ENCODE measurements at places on chromosomes 3 and 15. TPM values are rescaled to one million over a fixed set of nuclear protein-coding genes. Genes with fewer than 3 reads are reported as not detected.

- no peaks in the 10 kb centered on the region for H3K27me3 ChIP-seq
- H3K36me3 ChIP-seq: peaks cover 23% of the 10 kb centered on the region
- no peak for DNase-seq
- no peak overlapping the region for H3K27ac ChIP-seq
- peaks cover 13% of the 10 kb centered on the region for H3K4me1 ChIP-seq
- H3K4me3 ChIP-seq: no peak overlapping the region
Observed at GRCh38 chr3:149523512-149524299, 49.2 kb downstream of the TM4SF4 start.

DNA sequence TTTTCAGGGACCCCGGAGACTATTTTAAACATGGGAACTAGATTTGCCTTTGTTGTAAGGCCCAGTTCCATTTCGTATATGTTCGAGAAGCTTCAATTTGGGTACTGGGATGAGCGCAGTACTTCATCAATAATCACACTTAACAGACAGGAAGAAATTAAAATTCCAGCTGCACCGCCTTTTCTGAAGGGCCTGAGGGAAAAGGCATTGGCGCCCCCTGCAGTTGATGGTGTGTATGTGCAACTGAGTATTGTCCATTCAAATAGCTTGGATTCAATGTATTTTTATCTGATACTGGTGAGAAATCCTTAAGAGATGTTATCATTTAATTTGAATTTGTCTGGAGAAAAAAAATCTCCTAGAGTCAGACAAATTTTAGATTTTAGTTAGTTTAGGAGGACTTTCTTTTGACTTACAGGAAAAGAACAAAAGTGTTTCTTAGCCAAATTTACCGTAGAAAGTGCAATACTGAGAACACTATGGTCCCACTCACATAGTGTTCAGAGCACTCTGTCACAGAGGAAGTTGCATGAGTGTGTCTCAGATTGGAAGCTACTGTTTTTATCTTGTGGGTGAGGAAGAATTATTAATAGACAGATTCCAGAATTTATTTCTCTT lies 5.4 kb upstream of the ALDH1A2 start:
- H3K36me3 ChIP-seq: no peaks in the 10 kb centered on the region
- H3K27ac ChIP-seq: no peak overlapping the region
- peaks cover 9% of the 10 kb centered on the region for H3K4me1 ChIP-seq

- no peak for DNase-seq
- peaks cover 3% of the 10 kb centered on the region for H3K36me3 ChIP-seq
- no peaks in the 10 kb centered on the region for H3K27me3 ChIP-seq
- no peak overlapping the region for H3K4me3 ChIP-seq
- no peak overlapping the region for H3K27ac ChIP-seq
Observed at GRCh38 chr3:121852256-121852655, 17.2 kb downstream of the EAF2 start.

GRCh38 chr3:127461286-127461910 lies 129.1 kb downstream of the TPRA1 start:
- H3K4me3 ChIP-seq: no peak overlapping the region
- H3K27me3 ChIP-seq: peaks cover 2% of the 10 kb centered on the region
- DNase-seq: no peak
- H3K27ac ChIP-seq: no peak overlapping the region
- H3K36me3 ChIP-seq: no peaks in the 10 kb centered on the region

DNA sequence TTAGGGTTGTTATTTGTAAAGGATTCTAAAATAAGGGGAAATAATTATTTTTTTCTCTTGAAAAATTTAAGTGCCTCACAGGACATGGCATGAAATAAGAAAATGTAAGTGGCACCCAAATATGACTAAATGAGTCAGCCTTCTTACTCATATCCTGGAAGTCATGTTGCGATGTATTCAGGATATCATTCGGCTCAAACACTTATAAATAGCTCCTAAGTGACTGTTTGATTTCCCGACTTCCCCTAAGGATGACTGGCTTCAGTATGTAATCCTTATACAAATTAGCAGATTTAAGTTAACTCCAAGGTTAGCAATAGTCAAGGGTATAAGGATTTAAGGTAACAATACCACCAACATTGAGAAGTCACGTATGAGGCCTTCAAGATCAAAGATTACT lies 57.3 kb upstream of the OSTN start:
- no peaks in the 10 kb centered on the region for H3K36me3 ChIP-seq
- no peaks in the 10 kb centered on the region for H3K27me3 ChIP-seq
- no peak overlapping the region for H3K27ac ChIP-seq
- DNase-seq: no peak
- H3K4me3 ChIP-seq: no peak overlapping the region
- no peaks in the 10 kb centered on the region for H3K4me1 ChIP-seq

GRCh38 chr3:44033123-44033522 lies 208.6 kb upstream of the TOPAZ1 start:
- no peaks in the 10 kb centered on the region for H3K4me1 ChIP-seq
- H3K27ac ChIP-seq: no peak overlapping the region

DNA sequence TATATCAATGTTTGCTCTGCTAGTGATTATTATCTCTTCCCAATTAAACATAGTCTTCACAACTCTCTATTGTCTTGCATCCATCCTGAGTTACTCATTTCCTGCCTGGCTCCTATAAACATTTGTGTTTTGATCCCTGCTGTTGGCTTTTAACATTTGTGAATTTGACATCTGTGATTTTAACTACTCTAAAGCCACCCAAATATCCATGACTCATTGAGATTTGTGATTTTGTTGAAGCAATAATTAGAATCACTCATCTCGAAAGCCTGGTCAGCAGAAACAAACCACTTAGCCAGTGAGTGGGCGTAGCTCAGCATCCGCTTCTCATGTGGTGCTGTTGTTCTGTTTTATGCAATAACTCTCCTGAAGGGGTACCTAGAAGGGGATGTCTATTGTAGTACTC lies 174.3 kb upstream of the ZBTB20 start:
- no peaks in the 10 kb centered on the region for H3K36me3 ChIP-seq
- no peaks in the 10 kb centered on the region for H3K4me1 ChIP-seq
- H3K27me3 ChIP-seq: no peaks in the 10 kb centered on the region

RTP1 gene
- total RNA-seq: not detected

MESP1 gene
- 2.7 TPM for total RNA-seq

BNIP2 gene
- 83.2 TPM for total RNA-seq

PLA2G4D gene
- 26.5 TPM for total RNA-seq

Data from vagina (tissue), 2 donors.